Esophagus squamous epithelium (tissue), 5 donors: ENCODE measurements at places on chromosomes 11 and 22.

DNA sequence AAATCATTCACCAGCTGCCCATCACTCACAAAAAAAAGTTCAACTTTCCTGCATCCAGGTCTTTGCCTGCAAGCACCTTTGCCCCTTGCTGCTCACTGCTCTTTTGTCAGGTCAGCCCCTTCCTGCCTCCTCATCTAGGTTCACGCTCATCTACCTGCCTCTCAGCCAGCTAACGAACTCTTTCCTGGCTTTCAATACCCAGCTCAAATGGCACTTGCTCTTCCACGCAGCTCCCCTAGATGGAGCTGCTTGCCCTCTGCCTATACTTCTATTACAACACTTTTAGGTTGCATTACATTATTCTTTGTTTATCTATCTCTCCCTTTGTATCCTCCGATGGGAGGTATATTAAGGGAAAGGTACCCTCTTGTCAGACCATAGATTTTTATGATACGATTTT lies 78.9 kb upstream of the TBCEL start:
- DNase-seq: no peak

DNA sequence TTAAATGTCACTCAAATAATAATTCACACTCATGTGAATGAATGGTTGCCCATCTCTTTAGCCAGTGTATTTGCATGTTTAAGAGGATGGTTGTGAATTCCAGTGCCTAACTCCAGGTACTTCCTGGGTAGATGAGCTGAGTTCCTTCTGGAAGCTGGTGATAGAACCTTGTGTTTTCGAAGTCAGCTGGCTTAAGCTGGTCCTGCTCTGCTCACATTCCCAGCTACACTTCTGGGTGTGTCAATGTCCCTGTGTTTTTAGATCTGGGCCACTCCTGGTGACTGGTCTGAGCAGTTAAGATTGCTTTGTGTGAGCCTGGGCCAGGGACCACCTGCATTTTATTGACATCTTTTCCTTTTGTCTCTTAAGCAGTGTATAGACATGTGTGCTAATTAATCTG lies 10.6 kb downstream of the TEAD1 start:
- no peak for DNase-seq

DNA sequence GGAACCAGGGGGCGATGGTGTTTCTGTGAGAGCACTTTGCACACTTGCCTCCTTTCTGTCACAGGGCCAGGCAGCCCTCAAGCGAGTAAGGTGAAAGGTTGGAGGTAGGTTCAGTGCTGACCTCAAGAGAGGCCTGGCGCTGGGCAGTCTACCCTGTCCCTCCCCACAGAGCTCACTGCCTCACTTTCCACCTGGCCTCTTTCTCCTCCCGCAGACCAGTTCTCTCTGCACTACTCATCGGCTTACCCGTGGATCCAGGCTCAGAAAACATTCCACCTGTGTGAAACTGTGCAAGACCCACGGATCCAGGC lies 16.8 kb downstream of the APOL5 start:
- no peak for DNase-seq

- DNase-seq: no peak
Measured at GRCh38 chr22:36331912-36332622, 55.7 kb downstream of the MYH9 start.

- no peak for DNase-seq
Measured at GRCh38 chr11:33722590-33723234, 13.5 kb downstream of the CD59 start.

DNA sequence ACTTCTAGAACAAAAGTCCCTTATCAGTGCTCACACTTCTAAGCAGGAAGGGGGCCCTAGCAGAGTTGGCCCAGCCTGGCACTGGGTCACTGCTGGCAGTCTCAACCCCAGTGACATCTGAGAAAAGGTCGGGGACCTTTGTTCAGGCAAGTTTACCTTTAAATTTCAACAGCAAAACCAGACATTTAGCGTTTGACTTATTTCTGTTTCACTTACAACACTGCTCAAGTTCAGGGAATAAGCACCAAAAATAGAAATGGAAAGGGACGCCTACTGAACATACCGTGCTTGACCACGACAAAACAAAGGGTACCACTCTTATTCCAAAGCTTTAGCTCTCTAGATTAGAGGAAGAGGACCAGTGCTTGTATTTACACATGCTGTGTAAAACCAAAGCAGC lies 26.2 kb downstream of the PITPNB start:
- DNase-seq: no peak

DNA sequence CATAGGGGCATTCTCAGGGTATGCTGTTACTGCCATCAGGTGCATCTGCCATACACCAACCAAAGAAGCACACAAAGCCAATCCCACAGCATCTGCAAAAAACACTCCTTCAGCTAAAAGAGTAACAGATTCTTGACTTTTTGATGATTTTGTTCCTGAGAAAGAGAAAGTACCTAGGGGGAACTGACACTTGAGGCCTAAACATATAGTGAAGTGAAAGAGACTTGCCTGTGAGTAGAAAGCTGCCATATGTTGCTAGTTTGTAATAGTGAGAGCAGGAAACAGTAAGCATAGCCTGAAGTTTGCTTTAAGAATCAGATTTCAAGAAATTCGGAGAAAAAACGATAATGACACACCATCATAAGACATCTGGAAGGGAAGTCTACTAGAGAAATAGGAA lies 97.9 kb upstream of the CTSC start:
- DNase-seq: no peak

DNA sequence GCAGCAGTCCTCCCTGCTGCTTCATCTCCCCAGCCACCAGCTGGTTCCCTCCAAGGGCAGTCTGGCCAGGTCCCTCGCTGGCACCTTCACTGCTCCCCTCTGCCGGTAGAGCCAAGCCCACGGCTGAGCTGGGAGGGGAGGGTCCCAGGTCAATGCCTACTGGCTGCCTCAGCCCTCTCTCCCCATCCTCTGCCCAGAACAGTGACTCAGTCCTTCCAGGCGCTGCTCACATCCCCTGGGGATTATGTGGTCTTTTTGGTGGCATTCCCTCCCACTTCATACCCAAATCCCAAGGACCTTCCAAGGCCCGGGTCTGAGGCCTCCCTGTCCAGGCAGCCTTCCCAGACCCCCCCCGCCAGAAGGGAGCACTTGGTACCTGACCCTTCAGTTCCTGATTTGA lies 44.9 kb downstream of the WNT7B start:
- no peak for DNase-seq

DNA sequence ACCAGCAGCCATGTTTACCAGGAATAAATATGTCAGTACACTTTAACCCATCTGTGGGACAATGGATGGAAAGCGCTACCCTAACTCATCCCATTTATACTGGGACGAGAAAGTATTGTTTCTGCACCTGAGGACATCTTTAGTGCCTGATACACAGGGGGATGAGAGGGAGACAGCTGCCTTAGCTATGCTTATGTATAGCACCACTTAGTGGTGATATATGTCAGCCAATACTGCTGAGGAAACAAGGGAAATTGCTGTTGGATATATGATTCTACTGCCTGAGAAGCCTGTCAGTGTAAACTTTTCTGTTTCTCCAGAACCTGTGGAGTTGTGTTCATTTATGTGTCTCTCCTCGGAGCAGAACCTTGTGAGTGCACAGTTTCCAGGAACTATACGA lies 13.3 kb upstream of the CEP295 start:
- DNase-seq: no peak

GRCh38 chr11:122137078-122137793 lies 21.2 kb upstream of the BLID start:
- DNase-seq: no peak

DNA sequence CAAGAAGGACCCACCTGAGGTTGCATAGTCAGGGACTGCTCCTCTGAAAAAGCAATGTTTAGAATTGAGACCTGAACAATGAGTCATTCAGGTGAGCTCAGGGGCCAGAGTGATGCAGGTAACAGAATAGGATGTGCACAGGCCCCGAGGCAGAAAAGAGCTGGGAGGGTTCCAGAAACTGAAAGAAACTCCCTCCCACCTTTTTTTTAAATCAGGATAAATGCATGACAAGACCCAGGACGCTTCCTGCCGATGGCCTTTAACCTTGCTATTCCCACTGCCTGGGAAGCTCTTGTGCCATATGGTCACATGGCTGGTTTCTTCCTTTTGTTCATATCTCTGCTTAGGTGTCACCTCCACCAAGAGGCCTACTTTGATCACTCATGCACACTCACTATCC lies 214.2 kb upstream of the ZBED5 start:
- no peak for DNase-seq

DNA sequence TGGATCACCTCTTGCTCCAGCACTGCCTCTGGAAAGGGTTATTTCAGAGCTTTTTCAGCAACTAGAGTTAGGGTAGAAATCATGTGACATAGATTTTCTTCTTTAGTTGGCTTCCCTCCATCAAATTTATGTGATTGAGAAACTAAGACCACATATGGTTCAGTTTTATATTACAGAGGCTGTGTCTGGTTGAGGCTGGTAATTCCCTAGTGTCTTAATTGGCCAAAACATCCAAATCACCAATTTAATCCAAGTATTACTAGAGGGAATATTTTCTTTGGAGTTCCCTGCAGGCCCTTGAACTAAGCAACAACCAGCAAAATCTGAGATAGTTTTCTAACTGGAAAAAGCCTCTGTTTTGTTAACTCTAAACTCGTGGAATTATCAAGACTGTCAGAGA lies 136.3 kb downstream of the ARHGAP42 start:
- no peak for DNase-seq
